ENCODE measurements at places on chromosomes 7 and 10.

DNA sequence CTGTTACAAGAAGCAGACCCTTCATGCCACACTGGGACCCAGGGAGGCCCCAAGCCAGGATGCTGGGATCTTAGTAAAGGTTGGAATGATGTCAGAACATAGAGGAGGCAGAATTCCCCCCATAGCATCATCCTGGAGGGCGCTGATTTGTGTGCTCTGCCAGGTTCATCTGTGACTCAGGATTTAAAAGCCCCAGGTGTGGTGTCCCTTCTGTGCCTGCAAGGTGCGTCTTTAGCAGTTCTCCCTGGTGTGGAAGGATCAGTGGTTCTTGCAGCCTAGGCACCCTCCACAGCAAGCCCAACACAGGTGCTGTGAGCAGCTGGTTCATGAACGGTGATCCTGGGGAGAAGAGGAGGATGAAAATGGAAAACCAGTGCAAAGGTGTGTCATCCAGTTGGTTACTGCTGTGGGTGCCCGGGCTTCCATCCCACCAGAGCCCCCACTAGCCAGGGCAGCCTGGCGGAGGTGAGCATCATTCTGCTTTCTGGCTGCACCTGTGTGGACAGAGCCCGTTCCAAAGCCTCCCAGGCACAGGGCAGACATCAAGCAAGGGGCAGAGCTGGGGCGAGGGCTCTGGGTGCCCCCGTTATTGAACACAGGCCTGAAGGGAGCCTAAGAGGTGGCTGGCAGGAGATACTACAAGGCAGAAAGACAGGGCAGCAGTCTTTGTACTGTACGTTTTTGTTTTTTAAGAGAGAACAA is 49.5 kb downstream of the IKZF1 start:
- DNase-seq = no peak

- no peak for DNase-seq
Observed at GRCh38 chr10:52908478-52908877, 135.9 kb upstream of the MBL2 start.

GRCh38 chr10:26781797-26782196 is 79.0 kb downstream of the ABI1 start:
- peak; percentile 35 for DNase-seq

GRCh38 chr10:80411681-80412220 is 3.4 kb downstream of the PRXL2A start:
- DNase-seq = no peak

DNA sequence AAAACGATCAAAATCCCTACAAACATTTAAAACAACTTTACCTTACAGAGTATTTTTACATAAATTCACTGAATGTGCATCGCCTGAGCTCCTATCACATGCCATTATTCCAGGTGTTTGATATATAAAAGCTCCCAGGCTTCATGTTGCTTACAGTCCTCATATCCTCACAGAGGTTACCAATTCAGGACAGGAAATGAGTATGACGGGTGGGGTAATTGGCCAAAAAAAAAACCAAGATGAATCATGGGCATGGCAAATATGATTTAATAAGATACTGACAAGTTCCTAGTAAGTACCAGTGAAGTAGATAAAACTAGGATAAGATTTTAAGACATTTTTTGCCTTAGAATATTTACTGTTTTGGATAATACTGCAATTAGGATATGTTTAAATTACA is 135.8 kb downstream of the KMT2E start:
- DNase-seq = peak; percentile 41

DNA sequence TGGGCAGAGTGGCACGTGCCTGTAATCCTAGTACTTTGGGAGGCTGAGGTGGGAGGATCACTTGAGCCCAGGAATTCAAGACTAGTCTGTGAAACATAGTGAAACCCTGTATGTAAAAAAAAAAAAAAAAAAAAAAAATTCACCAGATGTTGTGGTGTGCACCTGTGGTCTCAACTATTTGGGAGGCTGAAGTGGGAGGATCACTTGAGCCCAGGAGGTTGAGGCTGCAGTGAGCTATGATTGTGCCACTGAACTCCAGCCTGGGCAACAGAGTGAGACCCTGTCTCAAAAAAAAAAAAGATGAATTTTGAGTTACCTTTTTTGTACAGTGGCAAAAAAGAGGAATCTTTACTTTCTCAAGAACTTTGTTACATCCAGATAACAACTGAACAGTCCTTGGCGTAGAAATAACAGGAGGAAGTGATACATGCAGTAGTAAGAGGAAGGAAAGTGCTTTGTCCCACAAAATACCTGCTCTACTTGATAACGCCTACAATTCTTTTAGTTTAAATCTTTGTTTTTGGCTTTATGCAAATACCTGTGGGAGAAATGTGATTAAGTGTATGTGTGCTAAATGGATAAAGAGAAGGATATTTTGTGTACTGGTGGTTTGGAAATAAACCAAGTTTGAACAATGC is 29.3 kb downstream of the SPAG6 start:
- no peak for DNase-seq

DNA sequence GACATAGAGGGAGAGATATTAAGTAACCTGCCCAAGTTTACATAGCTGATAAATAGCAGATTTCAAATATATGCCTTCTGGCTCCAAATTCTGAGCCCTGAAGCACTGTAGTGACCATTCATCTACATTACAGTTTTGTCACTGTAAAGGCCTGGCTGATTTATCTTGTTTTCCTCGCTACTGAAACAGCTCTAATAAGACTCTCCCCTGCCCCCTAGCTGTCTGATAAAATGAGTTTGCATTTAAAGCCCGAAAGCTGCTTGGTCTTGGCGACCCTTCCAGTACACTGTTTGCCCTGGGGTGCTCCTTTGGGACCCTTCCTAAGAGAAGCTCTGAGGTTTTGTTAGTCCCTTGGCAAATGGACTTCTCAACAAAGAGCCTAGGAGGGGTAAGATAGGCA is 59.7 kb upstream of the RAB11FIP2 start:
- peak; percentile 23 for DNase-seq

GRCh38 chr10:118447478-118448270 is 105.5 kb upstream of the FAM204A start:
- peak; percentile 40 for DNase-seq

GRCh38 chr10:132457328-132458070 is 60.5 kb downstream of the PWWP2B start:
- no peak for DNase-seq

DNA sequence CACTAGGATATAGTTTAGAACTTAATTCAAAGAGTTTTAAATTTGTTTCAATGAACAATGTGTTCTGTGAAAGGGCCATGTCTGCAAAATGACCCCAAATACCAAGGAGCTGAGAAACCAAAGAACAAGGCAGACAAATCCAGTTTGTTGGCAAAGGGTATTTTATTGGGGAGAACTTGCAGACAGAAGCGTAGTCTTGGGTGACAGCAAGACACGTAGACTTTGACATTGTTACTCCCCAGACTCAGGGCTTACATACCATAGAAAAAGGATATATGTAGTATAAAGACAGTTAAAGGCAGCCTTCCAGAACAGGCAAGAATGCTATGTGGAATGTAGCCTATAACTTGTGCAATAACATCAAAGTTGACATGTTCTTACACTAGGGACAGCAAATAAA is 95.0 kb upstream of the TAS2R16 start:
- no peak for DNase-seq

GRCh38 chr7:2231992-2232765 is 566 bp downstream of the MAD1L1 start:
- DNase-seq = no peak

DNA sequence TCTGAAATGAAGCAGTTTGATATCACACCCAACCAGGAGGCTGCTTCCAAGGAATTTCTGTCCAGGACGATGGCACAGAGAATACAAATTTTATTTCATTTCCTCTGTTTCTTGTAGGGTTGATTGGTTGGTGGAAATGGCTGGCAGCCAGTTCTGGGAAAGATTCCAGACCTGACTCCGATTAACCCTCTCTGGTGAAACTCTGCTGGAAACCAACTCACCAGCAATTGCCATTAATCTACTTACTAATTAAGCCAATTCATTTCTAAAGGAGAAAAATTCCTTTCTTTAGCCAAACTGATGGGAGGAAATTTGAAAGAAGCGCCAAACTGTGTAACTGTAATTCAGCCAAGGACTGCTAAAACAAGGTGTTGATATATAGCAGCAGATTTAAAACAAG is 10.7 kb downstream of the PTF1A start:
- DNase-seq = no peak

DNA sequence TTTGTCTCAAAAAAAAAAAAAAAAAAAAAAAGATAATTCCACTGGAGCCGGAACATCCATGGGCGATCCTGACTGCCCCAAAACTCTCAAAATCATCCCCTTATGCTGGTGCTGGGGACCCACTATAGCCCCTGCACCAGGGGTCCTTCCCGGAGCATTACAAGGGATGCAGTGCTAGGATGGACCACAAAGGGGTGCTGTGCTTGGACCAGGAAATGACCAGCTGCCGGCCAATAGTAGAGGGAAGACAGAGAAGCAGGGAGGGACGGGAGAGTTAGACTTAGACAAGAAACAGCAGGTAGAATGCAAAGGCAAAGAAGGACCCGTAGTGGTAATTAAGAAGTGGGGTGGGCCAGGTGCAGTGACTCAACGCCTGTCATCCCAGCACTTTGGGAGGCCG is 40.5 kb downstream of the RCC1L start:
- DNase-seq = no peak

GRCh38 chr10:112526139-112526538 is 79.1 kb downstream of the VTI1A start:
- peak; percentile 40 for DNase-seq

DNA sequence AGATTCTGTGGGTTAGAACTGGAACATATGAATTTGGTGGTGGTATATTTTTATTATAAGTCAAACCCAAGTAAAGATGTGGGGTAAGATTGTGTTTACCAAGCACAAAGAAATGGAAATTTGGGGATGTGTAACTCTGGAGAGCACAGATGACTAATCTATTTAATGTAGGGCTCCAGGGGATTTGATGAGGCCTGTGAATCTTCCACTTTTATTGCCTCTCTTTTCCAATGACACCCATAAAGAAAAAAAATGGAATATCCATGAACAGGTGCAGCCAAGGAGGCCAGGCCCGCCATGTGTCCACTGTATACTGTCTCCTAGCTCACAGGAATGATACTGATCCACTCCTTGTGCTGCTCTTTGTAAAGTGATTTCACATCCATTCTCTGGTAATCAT is 2.8 kb downstream of the SRGN start:
- no peak for DNase-seq

DNA sequence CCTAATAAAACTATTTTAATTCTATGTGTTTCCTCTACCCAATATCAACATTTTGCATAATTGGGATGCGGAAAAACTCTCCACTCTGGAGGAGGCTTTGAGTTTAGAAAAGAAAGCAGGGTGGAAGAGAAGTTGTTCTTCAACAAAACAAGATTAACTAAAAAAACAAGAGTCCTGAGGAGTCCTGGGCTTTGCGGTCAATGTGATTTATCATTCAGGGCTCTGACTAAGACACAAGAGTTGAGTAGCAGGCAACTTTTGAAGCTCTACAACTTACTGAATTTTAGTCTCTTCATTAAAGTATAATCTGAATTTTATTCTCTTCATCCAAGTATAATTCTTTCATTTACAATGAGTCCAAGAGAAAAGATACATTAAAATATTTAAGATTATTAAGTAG is 18.3 kb upstream of the TMEM26 start:
- no peak for DNase-seq

- peak; percentile 44 for DNase-seq
Observed at GRCh38 chr10:96043893-96044715, 721 bp downstream of the CCNJ start.

DNA sequence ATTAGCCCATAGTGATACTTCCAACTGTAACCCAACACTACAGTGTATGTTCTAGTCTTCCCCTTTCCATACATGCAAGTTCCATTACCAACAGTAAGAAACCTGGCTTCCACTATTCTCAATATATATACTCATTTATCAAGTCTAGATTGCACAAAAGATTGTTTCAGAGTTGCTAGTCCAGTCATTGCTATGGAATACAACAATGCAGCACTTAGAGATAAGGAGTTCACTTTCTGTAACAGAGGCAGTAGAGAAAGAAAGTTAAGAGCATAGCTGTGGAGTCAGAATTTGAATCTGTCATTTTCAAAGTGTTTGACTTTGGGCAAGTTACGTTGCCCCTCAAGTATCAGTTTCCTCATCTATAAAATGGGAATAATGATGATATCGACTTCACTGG is 90.1 kb downstream of the RTKN2 start:
- DNase-seq = no peak

GRCh38 chr10:75350791-75351190 is 50.8 kb downstream of the ZNF503 start:
- peak; percentile 76 for DNase-seq

DNA sequence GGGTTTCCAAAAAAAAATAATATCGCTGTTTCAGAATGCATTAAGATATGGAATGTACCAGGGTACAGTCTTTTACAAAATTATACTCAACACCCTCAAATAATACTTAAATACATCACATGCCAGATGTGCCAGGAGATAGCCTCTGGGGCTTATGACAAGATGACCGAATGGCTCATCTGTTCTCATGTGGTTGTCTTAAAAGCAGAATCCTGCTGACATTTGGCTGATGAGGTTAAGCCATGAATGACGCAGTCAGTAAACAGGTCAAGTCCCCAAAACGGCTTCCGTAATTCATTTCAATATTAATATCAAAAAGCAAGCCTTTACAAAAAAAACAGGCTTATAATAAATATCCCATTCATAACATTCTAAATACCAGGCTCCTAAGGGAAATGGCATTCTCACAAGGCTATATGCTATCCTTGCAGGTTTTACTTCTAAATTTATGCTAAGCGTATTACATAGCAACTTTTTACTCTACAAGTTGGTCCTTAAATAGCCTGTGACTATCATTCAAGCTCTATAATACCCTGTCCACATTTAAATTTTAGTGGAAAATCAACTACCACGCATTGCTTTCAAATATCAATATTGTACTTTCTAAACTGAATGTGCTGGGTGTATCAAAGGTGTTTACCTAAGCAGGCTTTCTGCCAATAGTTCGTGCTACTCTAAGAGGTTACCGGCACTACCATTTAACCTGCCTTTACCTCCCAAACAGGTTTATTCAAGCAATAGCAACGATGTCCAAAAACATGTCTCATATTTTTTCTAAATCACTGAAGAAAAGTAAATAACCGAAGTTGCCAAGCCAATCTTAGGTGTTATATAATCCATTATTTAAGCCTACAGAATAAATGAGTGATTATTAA is 15.6 kb downstream of the SMURF1 start:
- DNase-seq = no peak

GRCh38 chr7:17830206-17830605 is 110.1 kb downstream of the SNX13 start:
- DNase-seq = no peak
